ENCODE measurements at places on chromosomes 11 and 22.
A peak's percentile ranks its signal among the peaks of the same experiment; 100 is the strongest.

- DNase-seq = peak; percentile 39
Measured at GRCh38 chr22:43152357-43153071, 1.2 kb downstream of the TSPO start.

GRCh38 chr11:5531053-5531831, 14.7 kb upstream of the UBQLNL start:
- DNase-seq = no peak

DNA sequence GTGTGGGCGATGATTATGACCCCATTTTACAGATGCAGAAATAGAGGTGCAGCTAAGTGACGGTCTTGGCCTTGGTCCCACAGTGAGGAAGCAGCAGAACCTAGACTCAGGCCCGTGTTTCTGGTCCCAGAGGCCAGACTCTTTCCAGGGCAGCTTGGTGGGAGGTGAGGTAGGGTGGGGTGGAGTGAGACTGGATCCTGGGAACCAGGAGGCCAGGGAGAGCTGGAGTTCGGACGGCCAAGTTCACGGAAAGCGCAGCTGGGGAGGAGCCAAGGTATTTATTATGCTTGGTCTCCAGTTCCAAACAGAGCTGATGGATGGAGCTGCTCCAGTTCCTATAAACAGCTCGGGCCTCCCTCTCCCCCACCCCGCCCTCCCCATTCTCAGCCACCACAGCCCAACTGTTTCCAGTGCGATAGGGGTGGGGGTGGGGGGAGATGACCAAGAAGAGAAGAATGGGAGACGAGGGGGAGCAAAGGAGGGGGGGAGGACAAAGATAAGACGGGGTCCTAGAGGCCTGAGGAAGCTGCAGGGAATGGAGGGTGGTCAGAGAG, 16.2 kb downstream of the LRRC32 start:
- DNase-seq = peak; percentile 54

GRCh38 chr11:68658097-68658496, 26.2 kb upstream of the GAL start:
- DNase-seq = no peak

Measured in AG09319 (cell line).